ENCODE measurements at places on chromosomes 7 and 10. TPM values are rescaled to one million over a fixed set of nuclear protein-coding genes. Genes with fewer than 3 reads are reported as not detected.

MACC1 gene
- total RNA-seq = 5.8 TPM

COL17A1 gene
- total RNA-seq = 2.2 TPM

TAS2R41 gene
- not detected for total RNA-seq

CYP3A5 gene
- 6.2 TPM for total RNA-seq

OIT3 gene
- total RNA-seq = not detected

C10orf105 gene
- total RNA-seq = 0.56 TPM

GLI3 gene
- total RNA-seq = 19.2 TPM

NKX2-3 gene
- 15.4 TPM for total RNA-seq

NME8 gene
- total RNA-seq = not detected

ZNF107 gene
- total RNA-seq = 2.2 TPM

PPP1R9A gene
- 13.0 TPM for total RNA-seq

CTBP2 gene
- 48.0 TPM for total RNA-seq

DNA sequence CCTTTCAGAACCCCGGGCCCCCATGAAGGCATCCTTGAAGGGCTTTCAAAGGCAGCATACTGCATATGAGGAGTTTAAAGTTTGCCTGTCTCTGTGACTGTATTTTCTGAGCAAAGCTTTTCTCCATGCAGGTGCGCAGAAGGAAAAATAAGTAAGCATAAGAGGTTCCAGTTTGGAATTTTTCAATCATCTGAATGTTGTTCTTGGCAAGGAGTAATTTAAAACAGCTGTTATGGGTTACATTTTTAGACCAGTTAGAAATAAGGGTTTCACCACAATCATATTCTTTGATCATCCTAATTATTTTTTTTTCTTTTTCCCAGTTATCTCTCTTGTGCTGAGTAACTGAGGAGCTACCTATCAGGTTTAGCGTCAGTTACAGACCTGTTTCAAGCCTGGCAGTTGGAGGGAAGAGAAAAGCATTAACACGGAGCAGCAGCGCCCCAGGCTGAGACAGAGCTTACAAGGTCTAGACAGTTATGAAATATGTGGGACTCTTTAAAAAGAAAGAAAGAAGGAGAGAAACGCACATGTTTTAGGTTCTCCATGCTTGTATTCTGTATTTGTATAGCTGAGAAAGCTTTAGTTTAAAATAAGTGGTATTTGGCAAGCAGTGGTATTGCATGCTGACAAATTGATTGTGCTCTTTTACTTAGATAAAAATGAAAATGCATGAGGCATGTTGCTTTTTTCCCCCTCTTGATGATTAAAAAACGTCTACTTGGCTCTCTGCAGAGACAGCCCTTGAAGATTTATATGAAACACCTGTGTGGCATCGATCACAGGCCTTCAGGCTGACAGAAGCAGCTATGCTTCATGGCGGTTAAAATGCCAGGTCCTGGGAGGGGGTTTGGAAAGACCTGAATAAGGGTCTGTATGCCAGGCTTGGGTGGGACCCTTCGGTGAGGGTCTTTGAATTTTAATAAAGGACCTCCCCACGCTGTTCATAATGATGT is 157.6 kb downstream of the GRK5 start:
- no peak for DNase-seq

DNA sequence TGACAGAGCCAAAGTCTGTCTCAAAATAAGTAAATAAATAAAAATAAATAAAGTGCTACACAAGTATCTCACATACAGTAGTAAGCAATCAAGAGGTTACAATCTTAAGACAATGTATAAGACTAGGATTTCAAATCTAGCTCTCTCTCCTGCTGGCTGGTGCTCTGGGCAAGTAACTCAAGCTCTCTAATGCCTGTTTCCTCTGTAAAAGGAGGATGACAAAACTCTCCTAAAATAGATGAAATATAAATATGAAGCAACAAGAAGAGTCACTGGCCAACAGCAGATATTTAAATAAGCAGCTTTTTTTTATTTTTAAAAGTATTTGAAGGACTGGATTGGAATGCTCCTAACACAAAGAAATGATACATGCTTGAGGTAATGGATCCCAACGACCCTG is 7.2 kb downstream of the SFMBT2 start:
- DNase-seq = no peak

DNA sequence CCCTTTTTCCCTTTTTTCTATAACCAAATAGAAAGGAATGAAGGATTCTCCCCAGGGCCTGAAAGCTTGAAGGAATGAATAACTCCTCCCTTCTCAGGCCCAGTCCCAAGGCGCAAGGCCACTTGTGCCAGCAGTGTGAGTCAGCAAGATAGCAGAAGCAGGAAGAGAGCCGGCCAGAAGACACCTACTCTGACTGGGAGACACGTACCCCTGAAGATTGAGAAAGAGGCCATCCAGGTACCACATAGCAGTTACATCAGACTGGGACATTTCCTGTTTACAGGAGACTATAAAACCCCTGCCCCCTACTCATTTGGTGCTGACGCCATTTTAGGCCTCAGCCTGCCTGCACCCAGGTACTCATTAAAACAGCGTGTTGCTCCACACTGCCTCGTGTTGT is 65.5 kb downstream of the LRRC17 start:
- DNase-seq = peak; percentile 33

DNA sequence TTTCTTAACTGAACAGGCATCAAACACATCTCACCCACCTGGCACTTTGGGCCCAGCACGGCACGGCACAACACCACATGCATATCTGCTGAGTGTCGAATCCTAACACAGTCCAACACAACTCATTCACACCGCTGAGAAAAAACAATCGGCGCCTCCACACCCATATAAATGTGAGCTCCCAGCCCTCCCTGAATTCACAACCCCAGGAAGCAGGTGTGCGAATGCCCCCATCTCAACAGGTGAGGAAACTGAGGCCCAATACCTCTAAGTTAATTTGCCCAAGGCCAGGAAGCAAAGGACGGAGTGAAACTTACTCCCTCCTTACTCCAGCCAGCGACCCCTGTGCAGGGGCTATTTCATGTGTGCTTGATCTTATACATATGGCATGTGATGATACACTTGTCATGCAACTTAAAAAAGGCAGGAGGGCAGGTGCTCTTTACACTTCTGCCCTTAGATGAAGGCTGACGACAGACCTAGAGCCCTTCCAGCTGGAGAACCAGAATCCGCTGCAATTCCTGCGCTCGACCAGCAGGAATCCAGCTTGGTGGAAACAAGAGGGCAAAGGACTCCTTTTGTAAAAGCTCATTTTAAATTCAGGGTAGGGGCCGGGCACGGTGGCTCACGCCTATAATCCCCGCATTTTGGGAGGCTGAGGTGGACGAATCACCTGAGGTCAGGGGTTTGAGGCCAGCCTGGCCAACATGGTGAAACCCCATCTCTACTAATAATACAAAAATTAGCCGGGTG is 116.0 kb downstream of the LARP4B start:
- no peak for DNase-seq

GRCh38 chr10:125559210-125559609 is 123.8 kb downstream of the TEX36 start:
- no peak for DNase-seq

- no peak for DNase-seq
Measured at GRCh38 chr7:138458576-138459412, 1.3 kb upstream of the TRIM24 start.

GRCh38 chr7:139573871-139574270 is 50.4 kb downstream of the CLEC2L start:
- no peak for DNase-seq

DNA sequence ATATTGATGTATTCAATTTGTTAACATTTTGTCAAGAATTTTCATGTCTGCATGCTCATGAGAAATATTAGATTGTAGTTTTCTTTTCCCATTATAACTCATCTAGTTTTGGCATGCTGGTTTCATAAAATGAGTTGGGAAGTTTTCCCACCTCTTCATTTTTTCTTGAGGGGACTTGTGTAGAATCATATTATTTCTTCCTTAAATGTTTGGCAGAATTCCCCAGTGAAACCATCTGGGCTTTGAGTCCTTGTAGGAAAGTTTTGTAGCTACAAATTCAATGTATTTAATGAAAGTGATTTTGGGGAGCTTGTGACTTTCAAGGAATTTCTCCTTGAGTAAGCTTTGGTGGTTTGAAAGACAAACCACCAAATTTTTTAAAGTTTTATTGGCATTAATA is 173.2 kb downstream of the PHTF2 start:
- DNase-seq = no peak

DNA sequence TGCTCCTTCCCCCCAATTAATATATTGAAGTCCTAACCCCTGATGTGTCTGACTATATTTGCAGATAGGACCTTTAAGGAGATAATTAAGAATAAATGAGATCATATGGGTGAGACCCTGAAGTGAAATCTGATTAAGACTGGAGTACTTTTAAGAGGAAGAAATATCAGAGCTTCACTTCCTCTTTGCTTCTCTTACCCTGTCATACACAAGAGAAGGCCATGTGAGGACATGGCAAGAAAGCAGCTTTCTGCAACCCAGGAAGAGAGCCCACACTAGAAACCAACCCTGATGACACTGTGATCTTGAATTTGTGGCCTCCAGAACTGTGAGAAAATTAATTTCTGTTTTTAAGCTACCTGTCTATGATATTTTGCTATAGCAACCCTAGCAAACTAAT is 44.2 kb downstream of the JMJD1C start:
- no peak for DNase-seq

GRCh38 chr7:12839508-12840153 is 152.2 kb downstream of the ARL4A start:
- DNase-seq = no peak

GRCh38 chr10:63720676-63721075 is 199.5 kb downstream of the REEP3 start:
- DNase-seq = no peak

DNA sequence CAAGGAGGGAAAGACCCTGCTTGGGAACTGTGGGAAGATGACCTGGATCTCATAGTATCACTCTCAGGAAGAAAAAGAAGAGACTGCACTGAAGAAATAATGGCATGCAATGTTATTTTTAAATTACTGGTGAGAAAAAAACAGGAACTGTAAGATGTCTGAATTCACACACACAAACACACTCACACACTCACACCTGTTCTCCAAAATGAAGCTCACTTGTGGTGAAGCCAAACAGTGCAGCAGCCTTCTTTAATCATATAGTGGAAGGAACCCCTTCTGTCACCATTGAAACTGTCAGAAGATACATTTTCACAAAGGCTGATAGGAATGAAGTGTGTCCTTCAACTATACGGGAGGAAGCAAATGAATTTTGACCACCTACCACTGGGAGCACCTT is 156.5 kb upstream of the GHITM start:
- no peak for DNase-seq

GRCh38 chr7:154777023-154777422 is 225.9 kb downstream of the PAXIP1 start:
- no peak for DNase-seq

DNA sequence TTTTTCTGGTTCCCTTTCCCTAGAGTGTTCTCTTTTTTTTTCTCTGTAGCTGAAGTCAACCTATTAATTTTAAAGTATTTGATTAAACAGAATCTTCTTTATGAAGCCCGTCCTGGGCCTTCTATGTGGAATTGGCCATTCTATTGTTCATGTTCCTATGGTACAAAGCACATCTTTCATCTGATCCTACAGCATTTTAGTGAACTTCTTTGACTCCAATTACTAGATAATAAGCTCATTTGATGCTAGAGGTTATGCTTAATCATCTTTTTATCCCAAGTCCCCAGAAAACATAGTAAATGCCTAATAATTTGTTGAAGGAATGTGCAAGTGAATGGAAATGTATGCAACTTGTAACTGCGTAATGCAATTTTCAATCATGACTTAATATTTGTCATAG is 472.0 kb upstream of the KLF6 start:
- no peak for DNase-seq

- DNase-seq = no peak
Measured at GRCh38 chr10:128741180-128741579, 615.0 kb upstream of the MKI67 start.

DNA sequence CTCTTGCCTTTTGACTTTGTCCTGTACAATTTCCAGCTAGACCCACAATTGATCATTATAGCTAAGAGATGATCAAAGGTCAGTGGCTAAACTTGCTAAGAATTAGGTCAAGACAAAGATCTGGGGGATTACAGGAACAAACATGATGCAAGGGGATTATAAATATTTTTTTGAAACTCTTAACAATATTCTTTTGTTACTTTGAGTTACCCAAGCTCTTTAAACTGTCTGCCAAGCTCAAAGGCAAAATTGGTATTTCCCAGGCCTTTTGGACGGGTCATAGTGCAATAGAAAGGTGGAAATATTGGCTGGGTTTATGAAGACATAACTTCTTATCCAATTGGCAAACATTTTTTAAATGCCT is 23.4 kb downstream of the TBXAS1 start:
- no peak for DNase-seq

- no peak for DNase-seq
Measured at GRCh38 chr7:129950191-129950932, 2.4 kb downstream of the UBE2H start.

DNA sequence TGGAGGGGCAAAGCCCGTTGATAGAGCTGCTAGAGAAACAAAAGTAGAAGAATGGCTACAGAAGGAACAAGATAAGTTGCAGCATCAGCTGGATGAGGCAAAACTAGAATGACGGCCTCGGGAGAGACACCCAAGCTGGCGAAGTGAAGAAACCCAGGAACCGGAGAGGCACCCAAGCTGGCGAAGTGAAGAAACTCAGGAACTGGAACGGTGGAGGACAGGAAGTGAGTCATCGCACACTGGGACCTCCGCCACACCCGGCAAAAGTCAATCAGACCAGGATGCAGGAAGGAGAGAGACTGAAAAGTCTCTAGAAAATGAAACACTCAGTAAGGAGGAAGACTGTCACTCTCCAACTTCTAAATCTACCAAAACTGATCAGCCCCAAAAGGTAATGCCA is 133.0 kb upstream of the NEBL start:
- no peak for DNase-seq

GRCh38 chr10:61189912-61190311 is 245.9 kb upstream of the RHOBTB1 start:
- no peak for DNase-seq

Measured in omental fat pad (tissue), 4 donors.